Lower lobe of right lung (tissue), 2 donors: ENCODE measurements at places on chromosomes 2 and 18. TPM values are rescaled to one million over a fixed set of nuclear protein-coding genes. Genes with fewer than 3 reads are reported as not detected.

The DYNC2LI1 gene
- 22.7 TPM for total RNA-seq

The C2orf15 gene
- total RNA-seq = 1.5 TPM

The DCDC2C gene
- total RNA-seq = not detected

The CAPN14 gene
- total RNA-seq = 0.15 TPM

The TMEFF2 gene
- total RNA-seq = not detected

The CPSF3 gene
- total RNA-seq = 26.2 TPM

The RBM43 gene
- 10.4 TPM for total RNA-seq

The CASP10 gene
- total RNA-seq = 26.7 TPM

The DOK6 gene
- total RNA-seq = 3.2 TPM

The RNASEH1 gene
- total RNA-seq = 17.3 TPM

The NRP2 gene
- total RNA-seq = 67.5 TPM

The PROM2 gene
- total RNA-seq = 6.0 TPM

The DOCK10 gene
- 52.3 TPM for total RNA-seq

The OSGEPL1 gene
- 7.9 TPM for total RNA-seq

The ACOXL gene
- 38.5 TPM for total RNA-seq

The DARS1 gene
- total RNA-seq = 50.0 TPM

The FARP2 gene
- 42.4 TPM for total RNA-seq

The REG3A gene
- not detected for total RNA-seq

The GCG gene
- total RNA-seq = not detected

The HNMT gene
- 99.3 TPM for total RNA-seq

The HSBP1L1 gene
- total RNA-seq = 46.6 TPM

The TMEM37 gene
- 21.7 TPM for total RNA-seq

The PPP1R1C gene
- total RNA-seq = 2.9 TPM

The COMMD1 gene
- total RNA-seq = 26.6 TPM

The ZNF804A gene
- 1.3 TPM for total RNA-seq

The CFAP221 gene
- total RNA-seq = 33.9 TPM

The CGREF1 gene
- total RNA-seq = 0.74 TPM

The NETO1 gene
- not detected for total RNA-seq

The HOXD10 gene
- not detected for total RNA-seq

The MCEE gene
- 22.2 TPM for total RNA-seq

The HTR2B gene
- 0.65 TPM for total RNA-seq

The FEV gene
- total RNA-seq = not detected
